Inflammatory macrophage treated with lipopolysaccharide for 4 hours (primary cell): ENCODE measurements at places on chromosomes 1 and 21.

DNA sequence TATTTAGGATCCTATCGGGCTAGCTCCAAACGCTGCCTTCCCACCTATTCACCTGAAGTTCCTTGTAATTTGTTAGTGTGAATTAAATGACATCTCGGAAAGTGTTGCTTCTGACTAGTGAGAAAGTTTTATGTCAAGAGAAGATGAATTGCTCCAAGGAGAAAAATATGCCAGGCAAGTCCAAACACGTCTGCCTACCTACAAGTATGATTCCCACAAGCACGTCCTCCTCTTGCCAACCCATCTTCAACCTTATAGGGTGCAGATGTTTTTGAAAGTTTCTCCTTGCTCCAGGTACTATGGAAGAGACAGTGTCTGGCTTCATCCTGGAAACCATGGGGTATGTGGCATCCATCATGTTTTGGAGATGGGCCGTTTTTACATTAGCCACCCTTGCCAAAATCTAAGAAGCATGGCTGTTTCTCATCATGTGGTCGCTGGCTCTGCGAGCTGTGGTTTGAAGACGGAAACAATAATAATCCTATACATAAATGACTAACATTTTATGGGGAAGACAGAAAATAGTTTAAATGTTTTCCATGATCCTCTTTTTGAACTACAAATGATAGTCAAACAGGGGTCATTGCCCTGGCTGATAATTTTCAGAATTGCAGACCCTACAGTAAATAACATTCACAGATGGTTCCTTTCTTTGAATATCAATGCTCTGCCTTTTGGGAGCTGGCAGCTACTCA is 505.8 kb downstream of the SMYD3 start:
- DNase-seq, result no peak

GRCh38 chr1:27614625-27615344 is 10.8 kb upstream of the AHDC1 start:
- no peak for DNase-seq

GRCh38 chr1:30049748-30050296 is 673.6 kb downstream of the MATN1 start:
- DNase-seq, result no peak

DNA sequence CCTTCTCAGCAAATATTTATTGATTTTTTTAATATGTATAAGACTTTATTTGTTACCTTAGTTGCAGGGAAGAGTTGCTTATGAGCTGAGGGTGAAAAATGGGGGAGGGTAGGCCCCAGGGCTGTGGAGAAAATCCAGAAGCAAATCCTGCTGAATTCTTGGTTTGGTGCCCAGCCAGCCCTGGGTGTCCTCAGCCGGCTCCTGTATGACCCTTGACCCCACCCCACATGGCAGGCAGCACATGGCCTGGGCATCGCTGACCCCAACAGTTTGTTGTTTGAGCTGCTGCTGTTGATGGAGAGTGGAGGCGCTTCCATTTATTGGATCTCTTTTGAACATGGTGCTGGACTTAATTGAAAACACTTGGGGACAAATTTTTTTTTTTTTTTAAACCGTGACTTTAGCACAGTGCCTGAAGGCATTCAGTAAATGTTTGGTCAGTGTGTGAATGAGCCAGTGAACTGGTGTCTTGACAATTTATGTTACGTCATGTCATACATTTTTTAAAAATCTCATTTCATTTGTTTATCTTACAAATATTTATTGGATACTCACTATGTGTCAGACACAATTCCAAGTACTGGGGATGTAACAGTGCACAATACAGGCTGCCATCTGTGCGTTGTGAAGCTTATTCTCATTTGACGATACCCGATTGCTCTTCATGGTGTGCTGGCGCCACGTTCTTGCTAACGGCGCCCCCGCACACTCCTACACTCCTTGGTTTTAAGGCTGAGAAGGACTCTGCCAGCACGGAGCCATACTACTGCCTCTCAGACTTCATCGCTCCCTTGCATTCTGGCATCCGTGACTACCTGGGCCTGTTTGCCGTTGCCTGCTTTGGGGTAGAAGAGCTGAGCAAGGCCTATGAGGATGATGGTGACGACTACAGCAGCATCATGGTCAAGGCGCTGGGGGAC is 98.8 kb downstream of the MTR start:
- DNase-seq, result no peak

DNA sequence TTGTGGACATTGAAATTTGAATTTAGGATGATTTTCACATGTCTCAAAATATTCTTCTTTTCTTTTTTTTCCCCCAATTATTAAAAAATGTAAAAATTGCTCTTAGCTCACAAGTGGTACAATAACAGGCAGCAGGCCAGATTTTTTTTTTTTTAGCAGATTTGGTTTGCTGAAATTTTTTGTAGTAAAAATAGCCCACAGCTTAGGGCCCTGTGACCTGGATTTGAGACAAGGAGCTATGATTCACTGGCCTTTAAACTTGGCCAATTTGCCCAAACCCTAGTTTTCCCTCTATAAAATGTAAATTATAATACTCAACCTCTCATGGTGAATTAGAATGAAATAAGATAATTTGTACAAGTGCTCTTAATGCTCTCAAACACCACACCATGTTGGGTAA is 253.8 kb downstream of the DYRK1A start:
- no peak for DNase-seq

- peak; percentile 56 for DNase-seq
Measured at GRCh38 chr1:222644636-222644980, 26.7 kb downstream of the MIA3 start.

GRCh38 chr1:117694543-117694942 is 88.7 kb downstream of the TENT5C start:
- no peak for DNase-seq

GRCh38 chr21:42747746-42748351 is 94.4 kb downstream of the PDE9A start:
- no peak for DNase-seq

DNA sequence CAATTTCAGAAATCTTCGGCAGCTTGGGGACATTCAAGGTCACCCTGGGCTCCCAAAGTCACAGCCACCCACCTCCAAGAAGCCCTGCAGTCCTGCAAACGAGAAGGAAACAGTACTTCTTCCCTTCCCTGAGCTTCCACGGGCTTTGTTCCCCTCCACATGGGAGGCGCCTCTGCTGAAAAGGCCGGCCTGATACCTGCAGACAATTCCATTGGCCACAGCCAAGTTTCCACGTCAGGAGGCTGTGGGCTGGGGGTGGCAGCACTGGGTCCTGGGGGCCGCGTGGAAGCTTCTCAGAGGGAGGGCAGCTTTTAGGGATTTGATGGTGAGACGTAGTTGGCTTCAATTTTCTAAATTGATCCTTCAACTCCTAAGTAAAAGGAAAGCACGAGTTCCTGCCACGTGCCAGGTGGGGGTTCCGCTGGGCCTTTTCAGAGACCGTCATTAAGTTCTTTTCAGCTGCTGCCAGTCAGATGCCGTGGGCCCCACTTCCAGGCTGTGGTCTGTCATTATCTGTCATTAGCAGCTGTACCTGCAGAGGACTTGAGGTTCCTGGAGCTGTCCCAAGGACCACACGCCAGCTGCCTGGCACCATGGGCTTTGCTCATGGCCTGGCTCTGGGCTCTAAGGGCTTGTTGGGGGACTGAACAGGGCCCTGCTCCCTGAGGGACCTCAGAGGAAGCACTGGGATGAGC is 98.7 kb downstream of the CRYAA start:
- DNase-seq, result no peak

DNA sequence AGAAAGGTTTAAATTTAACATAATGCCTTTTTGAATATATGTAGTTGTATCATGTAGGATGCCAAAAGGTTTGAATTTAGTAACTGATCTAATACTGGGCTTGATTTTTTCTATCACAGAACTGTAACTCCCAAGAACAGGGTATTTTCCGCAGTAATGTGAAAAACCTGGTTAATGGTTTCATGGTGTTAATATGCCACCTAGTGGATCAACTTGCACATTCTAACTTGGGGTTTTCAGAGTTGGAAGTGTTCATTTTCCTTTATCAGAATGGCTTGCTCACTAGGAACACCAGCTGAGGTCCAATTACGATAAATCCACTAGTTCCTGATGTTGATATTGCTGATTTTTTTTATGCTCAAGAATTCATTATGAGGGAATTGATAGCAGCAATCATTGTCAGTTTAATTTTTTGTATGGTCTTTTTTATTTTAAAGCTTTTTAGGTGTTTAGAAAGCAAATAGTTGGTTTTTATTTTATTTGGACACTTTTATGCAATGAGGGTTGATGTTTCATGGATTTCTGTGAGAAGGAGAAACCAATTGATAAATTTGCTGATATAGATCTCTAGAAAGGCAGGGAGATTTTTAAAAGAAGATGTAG is 157.2 kb downstream of the PLA2G4A start:
- DNase-seq, result peak; percentile 70

- no peak for DNase-seq
Measured at GRCh38 chr1:10943991-10944730, 68.3 kb upstream of the TARDBP start.

GRCh38 chr1:118325550-118326225 is 140.7 kb upstream of the SPAG17 start:
- DNase-seq, result no peak
